ENCODE measurements at places on chromosomes 6 and 20.

GRCh38 chr6:168340819-168341218 lies 21.2 kb upstream of the DACT2 start:
- no peak for DNase-seq

- DNase-seq: no peak
These were observed 2.4 kb downstream of the PGM3 start for GRCh38 chr6:83190626-83191025.

DNA sequence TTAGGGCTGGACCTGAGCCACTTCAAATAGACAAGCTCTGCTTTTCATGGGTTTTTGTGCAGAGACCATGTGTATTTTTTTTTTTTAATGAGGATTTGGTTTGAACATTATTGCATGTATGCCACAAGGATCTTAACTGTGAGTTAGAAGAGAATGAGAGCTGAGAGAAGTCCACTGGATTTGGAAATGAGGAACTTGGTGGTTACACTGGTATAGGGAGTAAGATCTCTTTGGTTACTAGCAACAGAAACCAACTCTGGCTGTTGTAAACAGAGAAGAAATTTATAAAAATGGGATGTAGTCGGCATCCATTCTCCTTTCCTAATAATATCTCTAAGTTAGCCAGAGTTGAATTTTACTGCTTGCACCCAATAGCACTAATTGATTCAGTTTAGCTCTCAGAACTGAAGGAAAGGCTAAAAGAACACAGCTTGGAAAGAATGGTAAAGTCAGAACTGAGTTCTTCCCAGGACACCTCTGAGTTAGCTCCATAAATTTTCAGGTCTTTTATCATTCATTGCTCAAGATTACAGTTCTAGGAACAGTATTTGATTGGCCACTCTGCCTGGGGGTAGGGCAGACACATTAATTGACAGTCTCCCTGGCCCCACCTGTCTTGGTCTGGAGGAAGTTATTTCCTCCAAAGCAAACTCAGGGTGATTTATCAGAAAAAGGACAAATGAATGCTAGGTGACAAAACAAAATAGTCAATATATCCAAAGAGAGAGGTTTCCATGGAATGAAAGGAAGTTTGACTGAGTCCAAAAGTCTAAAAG lies 3.9 kb upstream of the WFDC2 start:
- DNase-seq: no peak

GRCh38 chr6:125714441-125715090 lies 34.9 kb upstream of the HEY2 start:
- no peak for DNase-seq

DNA sequence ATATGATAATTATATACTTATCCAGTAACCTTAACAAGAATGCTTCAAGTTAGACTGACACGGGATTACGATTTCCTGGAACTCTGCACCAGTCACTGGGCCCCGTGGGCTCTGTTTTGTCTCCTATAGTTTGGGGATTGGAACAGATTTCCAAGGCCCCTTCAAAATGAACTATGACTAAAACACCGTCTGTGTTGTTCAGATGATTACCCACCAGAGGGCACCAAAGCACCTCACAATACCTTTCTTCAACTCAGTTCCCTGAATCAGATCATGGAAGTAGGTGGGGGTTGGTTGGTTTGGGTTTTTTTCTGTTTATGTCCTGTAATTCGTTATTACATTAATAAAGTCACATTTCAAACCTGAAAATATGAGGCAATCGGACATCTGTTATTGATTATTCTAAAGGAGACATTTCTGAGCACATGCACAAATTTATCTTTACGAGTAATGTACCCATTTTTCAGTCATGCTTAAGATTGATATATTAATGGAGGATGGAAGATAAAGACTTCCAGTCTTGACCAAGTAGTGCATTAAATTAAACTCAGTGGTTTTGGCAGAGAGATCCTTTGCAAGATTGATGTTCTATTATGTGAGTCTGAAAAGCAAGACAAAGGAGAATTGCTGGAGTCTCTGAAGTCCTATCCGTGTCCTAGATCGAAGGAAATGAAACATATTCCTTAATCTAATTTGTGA lies 112.0 kb upstream of the COL21A1 start:
- peak; percentile 83 for DNase-seq

GRCh38 chr6:113662688-113663333 lies 194.3 kb upstream of the MARCKS start:
- DNase-seq: no peak

GRCh38 chr6:42698217-42698616 lies 24.2 kb downstream of the PRPH2 start:
- DNase-seq: no peak

- no peak for DNase-seq
These were observed 13.5 kb downstream of the NCOA7 start for GRCh38 chr6:125804264-125804663.

- peak; percentile 43 for DNase-seq
These were observed 20.2 kb upstream of the MDGA1 start for GRCh38 chr6:37717836-37718251.

DNA sequence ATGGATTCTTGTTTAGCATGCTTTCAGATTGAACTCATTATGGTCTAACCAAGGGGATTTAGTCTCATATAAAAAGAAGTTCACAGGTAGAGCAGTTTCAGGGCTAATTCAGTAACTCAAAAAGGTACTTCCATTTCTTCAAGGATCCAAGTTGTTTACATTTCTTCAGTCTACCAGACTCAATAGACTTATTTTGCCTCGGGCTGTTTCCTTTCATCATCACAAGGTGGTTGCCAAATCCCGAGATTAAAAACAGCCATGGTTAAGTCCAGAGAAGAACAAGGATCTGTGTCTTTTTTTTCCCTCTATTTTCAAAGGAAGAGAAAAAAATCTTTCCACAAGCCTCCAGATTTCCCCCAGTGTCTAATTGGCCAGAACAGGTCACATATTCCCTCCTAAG lies 69.8 kb upstream of the SNX9 start:
- DNase-seq: peak; percentile 62

GRCh38 chr6:137241481-137242038 lies 22.4 kb upstream of the IFNGR1 start:
- no peak for DNase-seq

DNA sequence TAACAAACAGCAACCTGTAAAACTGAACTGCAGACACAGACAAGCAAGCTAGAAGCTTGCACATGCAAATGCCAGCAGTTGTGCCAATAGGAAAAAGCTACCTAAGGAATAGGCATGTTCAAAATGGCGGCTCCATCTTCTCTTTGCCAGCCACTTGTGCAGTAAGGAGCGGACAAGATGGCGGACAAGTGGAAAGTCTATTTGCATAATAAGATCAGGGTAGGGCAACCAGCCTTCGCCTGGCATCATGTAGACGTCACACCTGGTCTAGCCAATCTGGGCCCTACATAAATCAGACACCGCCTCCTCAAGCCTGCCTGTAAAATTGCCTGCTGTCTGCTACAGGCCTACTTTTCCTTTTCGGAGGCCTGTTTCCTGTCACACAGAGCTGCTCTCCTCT lies 18.0 kb downstream of the C6orf52 start:
- DNase-seq: no peak

- no peak for DNase-seq
These were observed 48.6 kb downstream of the FIG4 start for GRCh38 chr6:109739686-109740085.

DNA sequence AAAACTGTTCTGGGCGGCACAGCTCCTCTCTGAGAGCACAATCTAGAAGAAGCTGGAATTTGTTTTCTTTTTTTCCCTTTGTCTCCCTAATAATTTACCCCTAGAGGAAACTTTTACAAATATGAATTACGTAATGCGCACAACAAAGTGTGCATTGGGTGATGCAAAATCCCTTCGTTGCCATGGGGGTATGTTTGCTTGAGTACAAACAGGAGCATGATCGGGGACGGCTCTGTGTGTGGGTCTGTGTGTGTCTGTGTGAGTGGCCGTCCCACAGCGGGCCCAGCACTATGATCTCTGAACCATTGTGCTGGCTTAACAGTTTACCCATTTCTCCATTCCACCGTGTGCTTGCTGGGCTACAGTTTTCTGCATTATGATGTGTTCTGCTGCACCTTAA lies 278.2 kb downstream of the CDC5L start:
- DNase-seq: no peak

DNA sequence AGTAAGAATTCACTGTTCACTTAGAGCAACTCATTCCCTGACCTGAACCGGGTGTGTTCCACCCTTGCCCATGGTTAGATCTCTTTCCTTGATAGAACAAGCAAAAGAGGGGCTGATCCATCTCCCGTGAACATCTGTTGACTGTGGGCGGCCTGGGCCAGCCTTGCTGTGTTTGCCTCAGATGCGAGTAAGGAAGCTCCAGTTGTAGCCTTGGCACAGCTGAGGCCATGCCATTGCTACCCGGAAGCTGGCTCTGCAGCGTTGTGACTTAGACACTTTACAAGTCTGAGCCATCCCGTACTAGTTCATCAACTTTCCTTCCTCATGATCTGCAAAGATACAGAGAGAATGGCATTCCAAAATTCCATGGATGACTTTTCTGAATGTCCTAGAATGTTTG lies 139.0 kb downstream of the MAP3K4 start:
- no peak for DNase-seq

- DNase-seq: no peak
These were observed 503.2 kb downstream of the CDKAL1 start for GRCh38 chr6:21037453-21037852.

DNA sequence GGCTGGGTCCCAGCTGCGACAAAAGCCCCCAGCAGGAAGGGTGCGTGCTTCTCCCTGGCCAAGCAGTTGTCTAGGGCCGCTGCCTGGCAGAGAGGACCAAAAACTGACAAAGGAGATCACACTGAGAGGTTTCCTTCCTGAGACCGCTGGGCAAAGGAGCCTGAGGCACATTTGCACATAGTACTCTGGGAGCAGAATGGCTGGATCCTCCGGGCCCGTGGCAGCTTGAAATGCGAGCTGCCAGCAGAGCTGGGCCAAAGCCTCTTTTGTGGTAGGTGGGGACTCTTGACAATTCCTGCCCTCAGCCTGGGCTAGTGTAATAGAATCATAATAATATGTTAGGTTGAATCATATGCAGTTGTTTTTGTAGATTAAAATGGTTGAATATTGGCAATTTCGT lies 33.1 kb upstream of the RNF8 start:
- DNase-seq: no peak

DNA sequence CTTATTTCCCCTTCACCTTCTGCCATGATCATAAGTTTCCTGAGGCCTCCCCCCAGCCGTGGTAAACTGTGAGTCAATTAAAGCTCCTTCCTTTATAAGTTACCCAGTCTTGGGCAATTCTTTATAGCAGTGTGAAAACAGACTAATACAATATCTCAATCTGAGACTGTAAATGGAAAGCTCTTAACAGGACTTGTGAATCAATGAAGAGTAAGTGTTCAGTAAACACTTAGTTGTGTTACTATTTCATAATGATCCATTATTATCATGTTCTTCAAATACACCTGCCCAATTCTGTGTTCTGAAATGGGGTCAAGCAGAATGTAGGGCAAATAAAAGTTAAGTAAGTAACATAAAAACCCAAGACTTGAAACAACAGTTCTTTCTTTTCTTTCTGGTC lies 266.2 kb downstream of the TENT5A start:
- no peak for DNase-seq

DNA sequence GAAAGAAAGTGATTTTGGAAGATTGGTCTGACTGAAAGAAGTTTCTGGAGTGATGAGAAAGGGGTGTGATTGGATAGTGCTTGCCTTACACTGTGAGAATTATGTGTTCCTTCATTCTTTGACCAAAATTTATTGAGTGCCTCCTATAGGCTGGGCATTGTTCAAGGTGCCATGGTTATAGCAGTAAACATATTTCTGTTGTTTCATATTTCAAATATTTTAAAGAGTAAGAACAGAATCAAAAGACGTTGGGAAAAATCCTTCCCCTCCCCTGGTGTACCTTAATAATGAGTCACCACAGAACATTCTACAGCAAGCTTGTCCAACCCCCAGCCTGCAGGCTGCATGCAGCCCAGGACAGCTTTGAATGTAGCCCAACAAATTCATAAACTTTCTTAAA lies 78.6 kb downstream of the GCLC start:
- DNase-seq: peak; percentile 8
